ENCODE measurements at places on chromosomes 2 and 18.

GRCh38 chr2:26382564-26382963 is 19.2 kb upstream of the DRC1 start:
- DNase-seq: no peak

DNA sequence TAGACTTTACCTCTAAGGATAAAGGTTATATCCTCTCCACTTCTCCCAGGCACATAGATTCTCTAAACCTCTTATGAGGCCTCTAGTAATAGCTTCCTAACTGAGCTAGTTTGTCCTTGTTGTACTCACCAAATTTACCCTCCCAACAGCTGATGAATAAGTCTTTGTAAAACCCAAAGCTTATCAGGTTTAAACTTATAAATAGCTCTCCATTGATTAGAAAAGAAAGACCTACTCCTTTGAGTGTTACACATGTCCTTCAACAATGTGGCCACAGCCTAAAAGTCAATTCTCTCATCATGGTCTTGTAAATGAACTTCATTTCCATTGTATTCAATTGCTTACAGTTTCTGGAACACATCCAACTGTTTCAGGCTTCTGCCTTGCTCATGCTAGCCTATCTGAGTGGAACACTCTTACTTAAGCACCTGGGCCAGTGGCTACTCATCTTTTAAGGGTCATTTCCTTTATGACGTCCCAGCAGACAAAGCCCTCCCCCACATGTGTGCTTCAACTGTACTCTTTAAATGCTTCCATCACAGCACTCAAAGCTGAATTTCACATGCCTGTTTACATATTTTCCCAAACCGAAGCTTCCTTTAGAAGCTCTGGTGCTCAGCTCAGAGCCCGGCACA is 131.6 kb downstream of the CDH2 start:
- DNase-seq: no peak

DNA sequence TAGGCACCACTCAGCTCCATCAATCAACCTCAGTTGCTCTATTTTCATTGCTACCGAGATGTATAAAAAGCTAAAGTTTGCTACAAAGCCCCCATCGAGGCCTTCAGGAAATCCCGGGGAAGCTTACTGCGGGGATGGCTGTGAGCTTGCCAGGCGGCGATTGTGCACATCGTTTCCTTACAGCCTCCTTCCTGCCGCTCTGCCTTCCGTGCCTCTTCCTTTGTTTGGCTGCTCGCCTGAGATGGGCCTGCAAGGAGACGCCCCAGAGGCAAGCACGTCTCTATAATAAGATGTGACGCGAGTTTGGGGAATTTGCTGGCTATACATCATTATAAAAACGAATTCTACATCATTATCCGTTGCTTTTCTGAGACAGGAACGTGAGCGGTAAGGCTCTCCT is 41.6 kb downstream of the DHRS9 start:
- no peak for DNase-seq

GRCh38 chr2:175167792-175168563 is at the start of gene ATF2:
ATF2 (minus strand) TSS chr2:175168203; CDS start chr2:175136443, 31,760 bp downstream.
- peak; percentile 82 for DNase-seq

DNA sequence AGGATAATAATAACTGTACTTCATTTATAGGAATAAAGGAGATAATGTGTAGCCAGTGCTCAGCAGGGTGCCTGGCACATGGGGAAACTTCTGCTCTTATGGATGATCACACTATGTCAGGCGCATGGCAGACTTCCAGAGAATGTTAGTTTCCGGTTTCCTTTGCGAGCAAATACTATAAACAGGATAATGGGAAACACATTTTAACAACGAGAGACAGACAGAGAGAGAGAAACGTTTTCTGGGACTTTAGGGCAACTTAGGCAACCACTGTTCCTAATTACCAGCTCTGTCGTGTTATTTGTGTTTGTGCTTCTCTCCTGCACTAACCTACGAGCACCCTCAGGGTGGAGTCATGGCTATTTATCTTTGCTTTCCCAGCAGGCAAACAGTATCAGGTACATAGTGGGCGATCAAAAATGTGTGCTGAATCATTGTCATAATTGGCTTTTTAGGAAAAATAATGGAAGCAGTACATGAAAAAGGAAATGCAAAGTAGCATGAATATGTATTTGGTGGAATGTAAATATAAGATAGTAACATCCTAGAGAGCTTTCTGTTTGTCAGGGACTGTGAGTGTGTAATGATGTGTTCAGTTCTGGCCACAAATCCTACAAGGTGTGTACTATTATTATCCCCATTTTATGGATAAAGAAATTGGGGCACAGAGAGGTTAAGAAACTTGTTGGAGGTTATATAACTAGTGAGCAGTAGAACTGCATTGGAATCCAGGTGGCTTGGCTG is 36.8 kb upstream of the IGFBP2 start:
- no peak for DNase-seq

DNA sequence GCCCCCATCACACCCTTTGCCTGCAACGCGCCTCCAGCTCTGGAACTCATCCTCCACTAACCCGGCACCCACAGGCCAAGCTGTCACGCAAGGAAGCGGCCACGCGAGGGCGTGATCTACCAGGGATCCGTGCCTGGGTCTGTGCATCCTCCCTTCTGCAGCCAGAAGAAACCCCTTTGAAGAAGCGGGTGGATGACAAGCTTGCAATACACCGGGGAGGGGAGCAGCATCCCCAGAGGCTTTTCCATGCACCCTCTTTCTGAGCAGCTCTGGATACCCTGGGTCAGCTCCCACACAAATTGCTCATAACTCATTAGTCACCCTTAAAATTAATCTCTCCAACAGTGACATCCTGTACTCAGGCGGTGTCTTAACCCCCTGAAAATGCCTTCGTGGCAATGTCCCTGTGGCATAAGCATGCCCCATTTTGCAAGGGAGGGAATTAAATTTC is 47.6 kb downstream of the PDCL3 start:
- no peak for DNase-seq

DNA sequence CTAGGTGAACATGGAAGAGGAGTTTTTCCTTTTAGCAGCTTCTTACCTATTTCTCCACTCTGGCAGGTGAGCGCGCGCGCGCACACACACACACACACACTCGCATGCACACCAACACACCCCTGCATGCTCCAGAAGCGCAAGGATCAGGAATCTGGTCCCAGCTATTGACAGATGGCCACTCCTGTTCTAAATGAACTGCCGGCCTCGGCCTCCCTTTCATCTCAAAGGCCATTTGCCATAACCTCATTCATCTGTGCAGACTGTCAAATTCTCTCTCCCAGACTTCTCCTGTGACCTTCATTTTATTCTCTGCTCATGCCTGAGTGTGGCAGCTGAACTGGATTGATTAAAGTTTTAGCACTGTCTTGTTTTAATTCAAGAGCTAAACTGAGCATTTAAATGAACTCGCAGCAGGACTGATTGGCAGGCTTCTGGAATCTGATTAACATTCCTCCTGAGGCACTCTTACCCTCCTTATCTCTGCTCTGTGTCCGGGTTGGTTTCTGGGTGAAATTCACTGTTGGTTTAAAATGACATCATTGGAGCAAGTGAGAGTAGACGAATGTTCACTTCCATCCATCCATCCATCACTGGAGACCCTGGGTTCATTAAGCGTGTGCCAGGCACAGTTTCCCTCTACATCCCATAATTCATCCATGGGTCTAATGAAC is 58.8 kb downstream of the FECH start:
- DNase-seq: no peak

GRCh38 chr2:72980535-72981217 is 63.4 kb downstream of the EMX1 start:
- no peak for DNase-seq

GRCh38 chr18:48649231-48649630 is 110.4 kb downstream of the CTIF start:
- DNase-seq: no peak

DNA sequence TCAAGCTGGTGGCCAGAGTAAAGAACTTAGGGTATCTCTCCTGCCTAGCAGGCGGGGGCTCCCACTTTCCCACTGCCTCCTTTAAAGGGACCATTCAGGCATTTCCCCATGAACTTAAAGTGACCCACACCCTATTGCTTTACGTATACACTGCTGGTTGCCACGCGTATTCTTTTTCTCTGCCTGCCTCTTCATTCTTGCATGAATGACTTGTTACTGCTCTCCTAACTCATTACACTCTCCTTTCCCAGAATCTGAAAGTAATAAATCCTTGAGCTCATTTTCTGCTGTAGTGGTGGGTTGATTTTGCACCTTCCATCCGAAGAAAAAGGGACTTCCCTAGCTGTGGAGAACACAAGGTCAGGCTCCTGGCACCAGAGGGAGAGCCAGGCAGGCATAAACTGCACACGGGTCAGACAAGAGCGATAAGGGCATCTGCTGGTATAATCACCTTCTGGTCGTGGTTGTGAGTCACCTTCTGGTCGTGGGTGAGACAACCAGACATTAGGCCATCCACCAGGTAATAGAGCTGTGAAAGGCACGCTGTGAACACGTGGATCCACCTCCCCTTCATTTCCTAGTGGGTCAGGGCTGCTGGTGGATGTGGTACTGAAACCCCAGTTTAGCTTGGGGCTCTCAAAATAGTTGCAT is 950.3 kb downstream of the SOCS6 start:
- DNase-seq: no peak

GRCh38 chr2:40317046-40317445 is 134.8 kb downstream of the SLC8A1 start:
- no peak for DNase-seq

DNA sequence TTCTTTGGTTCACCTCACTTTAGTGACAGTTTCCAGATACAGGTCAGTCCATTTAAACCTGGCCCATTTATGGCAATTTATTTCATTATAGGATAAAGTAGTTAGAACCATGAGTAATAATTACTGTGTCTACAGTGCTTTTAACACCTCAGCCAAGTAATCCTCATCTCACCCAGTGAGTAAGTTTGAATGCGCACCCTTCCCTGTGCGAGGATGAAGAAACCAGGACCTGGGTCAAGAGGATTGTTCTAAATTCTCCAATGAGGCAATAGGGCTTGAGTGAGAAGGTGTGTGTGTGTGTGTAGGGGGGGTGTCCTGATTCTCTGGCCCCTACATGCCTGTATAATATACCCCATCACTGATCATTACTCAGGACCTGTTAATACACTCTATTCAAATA is 854 bp upstream of the MYO1B start:
- no peak for DNase-seq

- DNase-seq: no peak
These were observed 1.6 kb upstream of the MTA3 start for GRCh38 chr2:42566837-42567321.

GRCh38 chr2:152189622-152190495 is 14.3 kb upstream of the STAM2 start:
- peak; percentile 4 for DNase-seq

DNA sequence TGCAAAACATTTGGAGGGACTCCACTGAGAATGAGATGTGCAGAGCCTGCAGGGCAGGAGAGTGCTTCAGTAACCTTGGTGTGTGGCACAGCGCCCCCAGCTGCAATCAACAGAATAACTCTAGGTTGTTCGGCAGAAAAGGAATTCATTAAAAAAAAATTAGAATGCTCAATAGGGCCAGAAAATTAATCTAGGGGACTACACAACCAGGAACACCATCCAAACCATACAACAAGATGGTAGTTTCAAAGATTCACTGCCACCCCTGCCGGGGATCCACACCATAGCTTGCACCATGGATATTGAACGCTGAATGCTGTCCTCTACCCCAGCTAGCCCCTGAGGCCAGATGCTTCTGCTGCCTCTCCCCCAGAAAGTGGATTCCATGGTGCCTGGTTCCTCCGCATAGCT is 50.1 kb downstream of the THUMPD2 start:
- no peak for DNase-seq

DNA sequence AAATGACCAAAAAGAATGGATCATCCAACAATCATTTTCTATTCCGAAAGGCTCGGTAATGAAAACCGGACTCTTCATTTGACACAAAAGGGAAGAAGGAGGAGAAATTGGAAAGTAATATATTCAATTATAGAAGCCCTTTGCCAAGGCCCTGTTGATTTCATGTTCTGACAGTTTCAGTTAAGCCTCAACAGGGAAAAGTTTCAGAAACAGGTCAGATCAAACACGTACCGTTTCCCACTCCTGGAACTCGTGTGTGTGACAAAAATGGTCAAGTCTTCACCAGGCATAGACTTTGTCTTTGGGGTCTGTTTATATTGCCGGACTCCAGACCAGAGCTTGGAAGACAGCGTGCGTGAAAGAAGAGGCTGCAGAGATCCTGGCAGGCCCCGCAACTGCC is 101.3 kb upstream of the BCL2L11 start:
- no peak for DNase-seq

GRCh38 chr2:104938231-104938941 is 84.5 kb downstream of the POU3F3 start:
- DNase-seq: no peak

DNA sequence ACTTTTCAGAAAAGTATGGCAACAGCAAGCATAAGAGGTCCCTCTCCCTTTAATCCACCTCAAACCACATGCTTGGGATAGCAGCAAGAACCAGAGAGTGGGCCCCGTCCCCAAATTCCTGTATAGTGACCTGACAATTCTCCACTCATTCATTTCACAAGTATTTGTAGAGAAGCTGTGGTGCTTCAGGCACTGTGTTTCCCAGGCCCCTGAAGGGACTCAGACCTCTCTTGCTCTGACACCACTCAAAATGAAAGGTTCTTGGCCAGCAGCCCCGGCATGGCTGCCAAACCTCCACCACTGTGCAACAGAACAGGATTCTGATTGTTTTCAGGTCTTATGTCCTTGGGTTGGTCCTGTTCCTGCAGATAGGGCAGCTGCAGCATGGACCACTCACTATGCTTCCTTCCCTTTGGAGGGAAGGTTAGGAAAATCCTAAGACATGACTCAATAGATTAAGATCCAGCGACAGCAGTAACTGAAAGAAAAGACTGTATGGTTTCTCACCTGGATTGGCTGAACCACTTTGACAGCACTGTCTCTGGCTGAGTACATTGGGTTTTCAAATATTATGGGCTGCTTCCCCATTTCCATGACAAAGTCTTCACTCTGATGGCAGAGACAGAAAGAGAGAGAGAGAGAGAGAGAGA is 67.6 kb downstream of the DHRS9 start:
- DNase-seq: no peak

DNA sequence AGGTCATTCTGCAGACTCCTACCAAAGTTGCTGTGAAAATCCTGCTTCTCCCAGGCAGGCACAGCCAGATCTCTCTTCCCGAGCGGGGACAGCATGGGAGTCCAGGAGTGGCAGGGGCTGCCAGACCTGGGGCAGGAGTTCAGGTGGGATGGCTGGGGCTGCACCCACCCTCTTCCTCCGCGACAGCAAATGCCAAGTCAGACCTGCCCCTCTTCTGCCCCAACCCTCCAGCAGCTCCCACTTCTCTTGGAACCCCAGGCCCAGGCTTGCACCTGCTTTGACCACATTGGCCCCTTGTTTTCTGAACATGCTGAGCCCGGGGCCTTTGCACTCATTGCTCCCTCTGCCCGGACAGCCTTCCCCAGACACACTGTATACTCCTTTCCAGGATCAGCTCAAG is 288.2 kb upstream of the HS6ST1 start:
- DNase-seq: no peak

GRCh38 chr18:7980136-7980535 is 413.0 kb downstream of the PTPRM start:
- no peak for DNase-seq

GRCh38 chr2:54767921-54768320 is 44.5 kb downstream of the EML6 start:
- no peak for DNase-seq

GRCh38 chr2:78351208-78351607 is 674.3 kb upstream of the REG3G start:
- DNase-seq: no peak

GRCh38 chr18:58726671-58727070 is 55.4 kb downstream of the MALT1 start:
- DNase-seq: no peak

GRCh38 chr2:32647180-32647651 is 19.4 kb downstream of the TTC27 start:
- no peak for DNase-seq

Data from substantia nigra (tissue), 51 donors.